Erythroblast (primary cell): ENCODE measurements at places on chromosomes 2 and 18.
A peak's percentile ranks its signal among the peaks of the same experiment; 100 is the strongest.

- DNase-seq = no peak
These were observed 162.2 kb downstream of the PKP4 start for GRCh38 chr2:158618891-158619490.

DNA sequence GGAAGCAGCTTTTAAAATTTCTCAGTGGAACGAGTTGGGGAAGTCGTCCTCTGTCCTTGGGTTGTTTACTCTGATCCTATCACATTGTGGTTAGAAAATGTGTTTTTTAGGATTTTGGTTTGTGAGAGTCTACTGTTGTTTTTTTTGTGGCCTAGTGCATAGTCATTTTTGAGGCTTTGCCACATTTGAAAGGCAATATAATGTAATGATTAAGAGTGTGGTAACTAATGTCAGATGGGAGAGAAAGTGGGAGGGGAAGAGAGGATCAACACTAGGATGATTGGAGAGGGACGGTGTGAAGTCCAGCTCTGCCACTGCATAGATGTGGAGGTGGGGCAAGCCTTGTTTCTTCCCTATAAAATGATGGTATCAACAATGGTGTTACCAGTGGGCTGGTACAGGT lies 8.5 kb downstream of the SP140L start:
- DNase-seq = no peak

DNA sequence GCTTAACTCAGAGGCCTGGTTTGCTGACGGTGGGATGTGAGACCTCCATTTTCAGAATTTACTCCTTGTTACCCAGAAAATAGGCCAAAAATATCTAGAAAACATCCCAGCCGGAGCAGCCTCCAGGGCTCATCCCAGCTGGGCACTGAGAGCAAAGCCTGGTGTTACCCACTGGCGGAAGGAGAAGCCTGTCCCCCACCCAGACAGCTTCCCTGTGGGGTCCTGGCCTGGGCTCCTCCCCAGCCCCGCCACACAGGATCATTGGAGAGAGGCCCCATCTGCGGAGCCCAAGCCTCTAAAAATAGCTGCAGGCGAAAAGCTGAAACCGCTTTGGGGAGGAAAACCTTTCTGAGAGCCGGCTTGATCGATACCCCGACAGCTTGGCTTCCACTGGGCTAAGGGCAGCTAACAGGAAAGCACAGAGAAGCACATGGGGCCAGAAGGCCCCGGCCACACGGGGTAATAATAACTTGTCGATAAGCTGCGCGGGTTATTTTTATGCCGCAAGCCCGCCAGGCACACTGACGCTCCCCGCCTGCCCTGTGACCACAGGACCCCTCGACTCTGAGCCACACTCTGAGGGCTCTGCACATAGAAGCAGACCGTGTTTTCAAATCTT lies 26.9 kb upstream of the FAHD2A start:
- no peak for DNase-seq

GRCh38 chr2:23628926-23629771 lies 244.2 kb downstream of the KLHL29 start:
- DNase-seq = no peak

DNA sequence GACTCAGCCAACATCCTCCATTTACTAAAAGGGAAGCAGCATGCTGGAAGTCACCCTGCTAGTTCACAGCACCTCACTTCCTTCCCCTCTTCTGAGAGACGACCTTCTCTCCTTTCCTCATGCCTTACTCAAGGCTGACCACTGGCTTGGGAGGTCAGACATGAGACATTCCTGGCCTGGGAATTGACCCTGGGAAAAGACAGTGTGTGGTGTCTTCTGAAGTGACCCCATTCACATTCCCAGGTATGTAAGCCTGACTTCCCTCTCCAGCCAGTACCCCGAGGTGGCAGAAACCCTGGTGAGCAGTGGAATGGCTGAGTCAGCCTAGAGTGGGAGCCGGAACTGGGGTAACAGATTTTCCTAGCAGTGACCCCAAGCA lies 92.4 kb downstream of the PLB1 start:
- peak; percentile 18 for DNase-seq

GRCh38 chr2:187377340-187377739 lies 70.7 kb downstream of the CALCRL start:
- DNase-seq = no peak

GRCh38 chr2:72236445-72237067 lies 88.9 kb upstream of the CYP26B1 start:
- DNase-seq = no peak

DNA sequence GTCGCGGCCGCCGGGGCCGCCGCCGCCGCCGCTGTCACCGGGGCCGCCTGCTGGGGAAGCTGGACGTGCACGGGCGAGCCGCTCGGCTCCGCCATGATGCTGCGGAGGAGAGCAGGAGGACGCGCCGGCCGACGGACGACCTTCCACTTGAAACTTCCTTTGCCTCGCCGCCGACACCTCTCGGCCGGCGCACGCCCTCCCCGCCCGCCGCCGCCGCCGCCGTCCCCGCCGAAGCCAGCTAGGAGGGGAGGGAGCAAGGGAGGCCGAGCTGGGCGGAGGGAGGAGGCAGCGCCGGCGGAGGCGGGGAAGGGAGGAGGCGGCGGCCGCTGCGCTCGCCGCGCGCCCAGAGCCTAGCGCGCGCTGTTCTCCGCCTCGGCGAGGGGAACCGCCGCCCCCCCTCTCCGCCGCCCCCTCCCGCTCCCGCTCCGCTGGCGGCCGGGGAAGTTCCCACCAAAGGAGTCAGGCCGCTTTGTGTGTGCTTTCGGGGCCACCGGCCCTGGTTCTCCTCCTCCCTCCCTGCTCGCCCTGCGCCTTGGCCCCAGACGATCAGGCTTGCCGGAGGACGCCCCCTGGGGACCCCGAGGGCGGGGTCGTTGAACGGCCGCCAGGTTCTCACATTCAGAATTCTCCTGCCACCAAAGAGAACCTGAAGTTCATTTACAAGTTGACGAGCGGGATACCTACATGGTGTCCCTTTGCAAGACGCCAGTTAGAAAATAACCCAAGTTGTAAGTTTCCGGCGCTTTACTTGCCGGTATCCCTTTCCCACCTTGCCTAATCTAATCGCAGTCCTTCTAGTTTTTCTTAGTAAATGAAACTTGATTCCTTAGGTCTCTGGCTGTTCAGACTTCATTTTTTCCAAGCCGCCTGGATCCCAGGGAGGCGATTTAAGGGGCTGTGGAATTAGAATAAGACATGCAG lies at the start of gene STK39:
TSS of gene STK39 (minus strand) at position 255 of the 921 bp plus-strand sequence. CDS start at position 95, 160 bp downstream.
- DNase-seq = peak; percentile 78

- DNase-seq = no peak
These were observed 18.6 kb upstream of the KCNJ13 start for GRCh38 chr2:232794981-232795380.

DNA sequence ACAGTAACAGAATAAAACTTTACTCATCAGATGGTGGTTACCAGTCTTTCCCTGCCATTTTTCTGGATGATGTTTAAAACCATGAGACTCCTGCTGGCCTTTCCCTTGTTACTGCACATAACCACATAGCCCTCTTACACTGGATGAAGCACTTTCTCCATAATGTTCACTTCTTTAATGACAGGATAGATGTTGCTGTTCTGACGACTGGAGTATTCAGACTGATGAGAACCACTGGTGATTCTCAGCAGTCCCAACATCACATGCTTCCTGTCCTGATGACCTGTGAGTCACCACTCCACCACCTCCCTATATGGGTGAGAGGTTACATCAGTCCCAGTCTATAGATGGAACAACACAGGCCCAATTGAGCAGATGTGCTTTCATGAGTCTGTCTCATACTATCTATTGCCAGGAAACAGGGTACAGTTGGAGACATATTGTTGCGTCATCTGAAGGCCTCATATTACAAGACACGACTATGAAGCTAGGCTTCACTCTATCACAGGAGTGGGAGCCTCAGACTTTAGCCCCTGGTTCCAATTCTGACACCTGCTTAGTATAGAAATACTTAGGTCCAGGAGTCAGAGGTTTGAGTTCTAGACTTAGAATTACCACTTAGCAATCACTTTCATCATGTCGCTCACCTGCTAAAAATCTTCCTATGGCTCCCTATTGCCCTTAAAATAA lies 145.7 kb upstream of the KLF7 start:
- peak; percentile 45 for DNase-seq

DNA sequence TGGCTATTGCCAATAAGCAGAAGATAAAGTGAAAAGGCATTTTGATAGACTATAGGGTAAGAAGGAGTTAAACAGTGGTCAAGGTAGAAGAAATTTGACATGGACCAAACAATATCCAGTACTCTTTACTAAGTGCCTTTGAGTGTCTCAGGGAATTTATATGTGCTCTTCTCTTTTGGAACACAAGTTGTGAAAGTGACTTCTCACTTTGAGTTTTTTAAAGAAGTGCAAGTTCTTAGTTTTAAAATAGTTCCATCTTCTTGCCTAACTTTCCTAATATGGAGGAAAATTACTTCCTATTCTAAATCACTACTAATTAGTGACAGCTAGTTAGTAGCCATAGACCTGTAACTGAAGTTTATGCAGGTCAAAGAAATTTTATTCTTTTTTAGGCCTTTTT lies 63.4 kb downstream of the AFTPH start:
- no peak for DNase-seq

DNA sequence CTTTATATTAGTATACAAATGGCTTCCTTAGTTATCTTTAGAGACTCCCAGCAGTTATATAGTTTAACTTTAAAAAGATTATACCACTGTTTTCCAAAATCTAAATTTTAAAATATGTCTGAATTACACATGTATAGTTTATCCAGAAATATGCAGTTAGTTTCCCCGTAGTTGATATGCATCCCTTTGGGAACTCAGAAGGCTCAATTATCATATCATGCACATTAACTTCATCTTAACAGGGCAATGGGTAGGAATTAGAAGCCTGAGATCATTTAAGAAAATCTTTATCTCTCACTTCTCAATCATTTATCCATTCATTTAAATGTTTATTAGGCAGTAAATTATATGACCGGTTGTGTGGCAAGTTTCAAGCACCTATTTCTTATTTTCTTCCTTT lies 27.2 kb downstream of the NLRC4 start:
- DNase-seq = no peak

- peak; percentile 79 for DNase-seq
These were observed 64.0 kb downstream of the INPP4A start for GRCh38 chr2:98508709-98509066.

DNA sequence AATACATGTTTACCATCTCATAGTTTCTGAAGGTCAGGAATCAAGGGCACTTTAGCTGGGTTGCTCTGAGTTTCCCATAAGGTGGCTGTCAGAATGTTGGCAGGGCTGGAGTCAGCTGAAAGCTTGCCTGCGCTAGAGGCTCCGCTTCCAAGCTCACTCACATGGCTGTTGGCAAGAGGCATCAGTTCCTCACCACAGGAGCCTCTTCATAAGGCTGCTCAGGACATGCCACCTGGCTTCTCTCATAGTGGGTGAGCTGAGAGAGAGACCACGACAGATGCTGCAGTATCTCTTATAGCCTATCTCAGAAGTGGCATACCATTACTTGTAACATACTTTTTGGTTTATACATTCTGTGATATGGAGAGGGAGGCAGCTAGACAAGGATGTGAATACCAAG lies 7.2 kb downstream of the HADHB start:
- no peak for DNase-seq

DNA sequence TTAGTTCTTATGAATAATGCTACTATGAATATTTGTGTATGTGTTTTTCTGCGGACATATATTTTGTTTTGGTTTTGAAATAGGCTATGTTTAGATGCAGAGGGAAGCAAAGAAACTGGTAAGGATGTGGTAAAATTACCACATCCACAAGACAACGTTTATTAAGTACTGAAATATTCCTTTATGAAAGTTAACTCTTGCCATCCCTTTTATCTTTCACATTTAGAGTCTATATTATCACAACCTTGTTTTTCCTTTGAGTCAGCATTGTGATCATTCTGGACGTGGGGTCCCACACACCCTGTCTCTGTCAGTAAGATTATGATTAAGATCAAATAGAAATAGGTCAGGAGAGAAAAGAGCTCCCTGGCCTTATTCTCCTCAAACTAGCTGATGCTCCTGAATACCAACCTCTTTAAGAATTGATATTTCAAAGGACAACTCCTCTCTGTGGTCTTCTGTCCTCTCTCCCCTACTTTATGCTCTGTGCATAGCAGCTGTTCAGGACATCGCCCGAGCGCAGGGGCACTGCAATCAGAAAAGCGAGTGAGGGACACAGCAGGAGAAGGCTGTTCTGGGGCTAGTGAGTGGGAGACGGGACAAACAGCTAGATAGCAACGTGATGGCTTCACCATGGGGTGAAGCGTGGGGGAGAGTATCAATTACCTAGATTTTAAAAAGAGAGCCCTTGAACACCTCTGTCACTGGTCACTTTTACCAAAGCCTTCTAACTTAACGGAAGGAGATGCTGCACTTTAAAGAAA lies 12.2 kb downstream of the METAP1D start:
- DNase-seq = no peak

DNA sequence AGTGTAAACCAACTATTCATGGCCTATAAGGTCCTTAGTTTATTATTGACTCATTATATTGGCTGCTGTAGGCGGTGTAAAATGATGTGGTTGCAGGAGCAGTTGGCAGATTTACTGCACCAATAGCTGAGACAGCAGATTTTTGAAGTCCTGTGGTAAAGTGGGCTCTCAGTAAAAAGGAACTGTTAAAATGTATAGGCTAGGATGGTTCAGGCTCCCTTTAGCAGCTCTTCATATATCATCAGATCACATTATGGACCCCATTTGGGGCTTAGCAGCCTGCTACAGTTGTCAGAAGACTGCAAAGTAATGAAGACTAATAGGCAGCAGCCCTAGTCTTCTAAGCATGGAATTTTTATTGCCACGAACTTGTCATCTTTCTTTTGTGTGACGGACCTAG lies 27.8 kb downstream of the MTX2 start:
- DNase-seq = no peak
